ENCODE measurements at places on chromosomes 16 and 17. TPM values are rescaled to one million over a fixed set of nuclear protein-coding genes. Genes with fewer than 3 reads are reported as not detected.

Gene TPSG1
- total RNA-seq: not detected

Gene KCTD19
- under 0.01 TPM for total RNA-seq

Gene MYCBPAP
- 2.3 TPM for total RNA-seq

Gene CRYM
- total RNA-seq: 0.26 TPM

Gene PIRT
- not detected for total RNA-seq

Gene STH
- total RNA-seq: not detected

Gene ZNF597
- 1.8 TPM for total RNA-seq

Gene MPRIP
- 104 TPM for total RNA-seq

Gene SCNN1B
- total RNA-seq: not detected

DNA sequence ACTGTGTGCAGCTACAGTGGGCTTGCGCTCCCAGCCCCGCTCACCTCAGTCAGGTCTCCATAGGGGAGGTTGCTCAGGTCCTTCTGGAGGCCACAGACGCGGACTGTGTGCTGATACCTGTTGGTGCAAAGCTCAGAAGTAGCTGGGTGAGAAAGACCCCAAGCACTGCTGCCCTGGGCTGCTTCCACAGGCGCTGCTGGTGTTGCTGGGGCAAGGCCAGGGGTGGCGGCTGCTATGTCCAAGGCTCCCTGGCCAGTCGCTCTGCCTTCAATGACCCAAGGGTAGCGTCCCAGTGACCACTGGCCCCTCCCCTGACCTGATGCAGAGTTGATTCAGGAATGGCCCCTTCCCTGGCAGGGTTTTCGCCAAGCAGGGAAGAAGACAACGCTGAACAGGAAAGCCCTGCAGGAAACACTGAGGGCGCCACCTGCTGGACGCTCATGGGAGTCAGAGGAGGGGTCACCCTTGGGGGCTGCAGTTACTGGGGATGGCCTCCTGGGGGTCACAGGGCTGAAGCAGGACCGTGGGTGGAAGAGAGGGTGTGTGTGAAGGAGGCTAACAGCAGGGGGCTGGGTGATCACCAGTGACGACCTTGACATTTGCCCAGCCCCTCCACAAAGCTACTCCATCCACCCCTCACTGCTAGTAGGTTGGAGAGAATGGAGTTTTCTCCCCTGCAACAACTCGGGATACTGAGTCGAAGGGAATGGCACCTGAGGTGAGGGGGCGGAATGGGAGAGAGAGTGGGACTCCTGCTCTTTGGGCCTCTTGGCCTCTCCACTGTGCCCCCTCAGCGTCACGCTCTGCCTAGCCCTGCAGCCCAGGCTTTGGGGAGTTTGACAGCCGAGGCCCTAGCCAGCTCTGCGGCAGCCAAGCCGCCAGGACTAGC lies 38.3 kb downstream of the ABCC12 start:
- no peaks in the 10 kb centered on the region for H3K27me3 ChIP-seq
- no peak for DNase-seq
- H3K27ac ChIP-seq: no peak overlapping the region
- peaks cover under 1% of the 10 kb centered on the region for H3K4me1 ChIP-seq
- H3K4me3 ChIP-seq: no peak overlapping the region

DNA sequence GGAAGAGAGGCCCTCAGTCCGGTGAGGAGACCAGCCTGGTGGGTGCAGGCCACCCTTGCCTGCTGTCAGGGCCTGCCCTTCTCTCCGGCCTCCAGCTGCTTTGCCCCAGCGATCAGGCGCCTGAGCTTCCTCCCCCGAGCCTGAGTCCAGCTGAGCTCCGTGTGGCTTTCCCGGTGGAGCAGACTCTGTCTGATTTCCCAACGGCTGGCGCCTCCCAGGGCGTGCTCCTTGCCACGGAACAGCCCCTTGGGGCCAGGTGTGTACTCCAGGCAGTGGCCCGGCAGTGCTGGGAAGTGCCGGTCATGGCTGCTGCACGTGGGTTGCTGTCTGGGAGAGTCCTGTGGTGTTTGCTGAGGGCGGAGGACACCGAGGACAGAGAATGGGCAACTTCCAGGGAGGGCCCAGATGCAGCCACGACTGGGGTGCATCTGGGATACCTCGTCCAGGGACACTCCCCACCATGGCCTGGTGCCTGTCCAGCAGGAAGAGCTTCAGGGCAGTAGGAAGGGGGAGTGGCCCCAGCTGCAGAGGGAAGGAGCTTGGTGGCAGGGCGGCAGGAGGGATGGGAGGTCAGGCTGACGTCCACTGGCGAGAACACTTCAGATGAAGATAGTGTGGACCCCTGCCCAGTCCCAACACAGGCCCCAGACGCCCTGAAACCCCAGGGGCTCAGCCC lies 22.5 kb downstream of the METRNL start:
- no peaks in the 10 kb centered on the region for H3K27me3 ChIP-seq
- H3K27ac ChIP-seq: no peak overlapping the region
- H3K36me3 ChIP-seq: no peaks in the 10 kb centered on the region
- H3K4me3 ChIP-seq: no peak overlapping the region

DNA sequence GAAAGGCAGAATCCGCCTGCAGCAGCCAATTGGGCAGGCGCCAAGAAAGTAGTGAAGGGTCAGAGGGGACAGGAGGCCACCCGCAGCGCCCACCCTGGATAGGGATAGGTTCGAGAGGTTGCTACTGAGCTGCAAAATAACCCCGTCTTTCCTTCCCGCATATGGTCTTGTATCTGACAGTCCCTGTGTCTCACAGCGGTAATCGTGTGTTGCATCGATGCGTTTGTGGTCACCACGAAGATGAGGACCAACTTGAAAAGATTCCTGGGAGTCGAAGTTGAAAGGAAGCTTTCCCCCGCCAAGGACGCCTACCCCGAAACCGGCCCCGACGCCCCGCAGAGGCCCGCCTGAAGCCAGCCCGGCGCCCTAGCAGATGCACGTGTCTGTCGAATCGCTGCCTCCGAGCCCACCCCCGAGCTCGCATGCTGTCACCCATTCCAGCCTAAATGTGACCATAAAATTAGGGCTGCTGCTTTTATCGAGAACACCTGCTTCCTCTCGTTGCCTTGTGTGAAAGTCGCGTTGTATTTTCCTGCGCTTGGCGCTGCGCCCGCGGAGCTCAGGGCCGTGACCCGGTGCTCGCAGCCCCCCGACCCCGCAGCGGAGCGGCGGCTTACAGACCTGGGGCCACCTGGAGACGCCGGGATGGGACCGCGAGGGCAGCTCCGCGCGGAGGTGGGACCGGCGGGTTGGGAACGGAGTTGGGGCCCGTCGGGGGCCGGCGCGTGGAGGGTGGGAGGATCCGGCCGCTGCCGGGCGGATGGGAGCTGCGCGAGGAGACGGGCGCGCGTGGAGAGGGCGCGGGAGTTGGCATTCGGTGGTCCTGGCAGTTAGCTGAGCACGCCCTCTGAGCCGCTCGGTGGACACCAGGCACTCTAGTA lies at the start of gene CMTM2:
TSS of gene CMTM2 (plus strand) at position 813 of the 881 bp plus-strand sequence. CDS start 145 bp downstream, outside the sequence.
- no peaks in the 10 kb centered on the region for H3K36me3 ChIP-seq
- peak; percentile 18 for DNase-seq
- H3K27ac ChIP-seq: no peak within 1 kb of the TSS

- peak; percentile 34 for DNase-seq
- no peak overlapping the region for H3K27ac ChIP-seq
- H3K27me3 ChIP-seq: peaks cover 3% of the 10 kb centered on the region
- H3K4me1 ChIP-seq: peaks cover 6% of the 10 kb centered on the region
These were observed 25.4 kb downstream of the RTN4RL1 start for GRCh38 chr17:1999557-2000251.

GRCh38 chr17:1629504-1630310 lies 1.1 kb upstream of the SLC43A2 start:
- H3K4me3 ChIP-seq: peak overlapping the region; percentile 74
- no peak for DNase-seq
- H3K4me1 ChIP-seq: peaks cover 6% of the 10 kb centered on the region

- no peaks in the 10 kb centered on the region for H3K27me3 ChIP-seq
- H3K27ac ChIP-seq: no peak overlapping the region
- no peak overlapping the region for H3K4me3 ChIP-seq
- DNase-seq: no peak
- peaks cover 58% of the 10 kb centered on the region for H3K36me3 ChIP-seq
- H3K4me1 ChIP-seq: no peaks in the 10 kb centered on the region
These were observed 65.8 kb upstream of the ENDOV start for GRCh38 chr17:80349151-80349651.

DNA sequence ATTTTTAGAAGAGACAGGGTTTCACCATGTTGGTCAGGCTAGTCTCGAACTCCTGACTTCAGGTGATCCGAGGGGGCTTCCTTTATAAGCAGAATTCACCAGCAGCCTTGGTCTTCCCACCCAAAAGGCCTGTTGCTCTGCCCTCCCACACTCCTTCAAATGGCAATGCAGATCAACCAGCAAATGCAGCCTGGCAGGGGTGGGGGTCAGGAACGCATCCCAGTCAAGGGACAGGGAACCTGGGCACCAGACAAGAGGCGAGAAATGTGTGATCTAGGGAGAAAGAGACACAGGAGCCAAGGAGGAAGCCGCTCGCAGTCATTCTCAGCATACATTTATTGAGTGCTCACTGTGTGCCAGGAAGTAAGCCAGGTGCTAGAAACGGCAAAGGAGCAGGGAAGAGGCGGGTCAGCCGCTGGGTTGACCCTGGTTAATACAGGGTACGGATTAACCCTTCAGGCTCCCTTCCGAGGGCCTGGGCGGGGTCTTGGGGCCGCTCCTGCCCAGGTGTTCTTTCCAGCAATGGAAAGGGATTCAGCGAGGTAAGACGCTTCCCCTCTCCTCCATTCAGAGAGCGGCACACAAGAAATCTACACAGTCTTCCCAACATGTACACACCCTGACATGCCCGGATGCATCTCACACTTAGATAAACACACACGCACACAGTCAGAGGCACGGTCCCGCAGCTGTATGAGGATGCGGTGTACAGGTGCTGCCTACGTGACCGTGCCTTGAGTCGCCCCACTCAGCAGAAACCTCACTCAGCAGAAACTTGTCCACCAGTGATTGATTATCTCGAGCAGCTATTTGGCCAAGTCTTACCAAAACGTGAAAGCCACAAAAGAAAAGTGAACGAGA lies 6.6 kb upstream of the PITPNA start:
- H3K4me1 ChIP-seq: no peaks in the 10 kb centered on the region
- no peaks in the 10 kb centered on the region for H3K36me3 ChIP-seq
- H3K4me3 ChIP-seq: no peak overlapping the region

DNA sequence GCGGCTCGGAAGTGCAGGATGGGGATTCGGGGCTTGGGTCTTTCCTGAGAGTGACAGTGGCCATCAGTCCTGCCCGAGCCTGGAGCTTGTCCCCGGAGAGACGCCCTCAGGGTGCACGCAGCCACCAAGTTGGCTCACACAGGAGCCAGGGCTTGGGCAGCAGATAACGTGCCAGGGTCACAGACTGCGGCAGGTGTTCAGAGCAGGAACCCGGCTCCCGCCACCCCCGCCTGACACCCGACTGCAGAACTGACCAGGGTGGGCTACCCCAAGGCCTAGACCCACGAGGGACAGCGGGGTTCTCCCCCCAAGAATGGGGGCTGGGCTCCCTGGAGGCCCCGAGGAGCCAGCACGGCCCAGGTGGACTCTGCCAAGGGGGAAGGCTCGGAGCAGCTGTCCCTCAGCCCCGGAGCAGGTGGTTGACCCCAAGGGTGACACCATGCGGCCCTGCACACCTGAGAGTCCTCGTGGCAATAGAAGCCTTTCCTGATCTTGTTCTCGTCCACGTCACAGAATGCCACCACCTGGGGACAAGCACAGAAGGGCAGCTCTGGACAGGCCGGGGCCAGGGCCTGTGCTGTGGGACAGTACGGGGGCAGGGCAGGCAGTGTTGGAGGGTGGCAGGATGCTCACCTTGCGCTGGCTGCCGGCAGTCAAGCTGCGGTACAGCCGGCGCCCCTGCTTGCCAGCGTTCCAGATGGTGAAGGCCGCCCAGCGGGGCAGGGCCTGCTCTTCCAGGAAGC lies 117.1 kb upstream of the ZNF750 start:
- no peaks in the 10 kb centered on the region for H3K36me3 ChIP-seq
- H3K4me3 ChIP-seq: no peak overlapping the region
- no peak overlapping the region for H3K27ac ChIP-seq
- no peaks in the 10 kb centered on the region for H3K27me3 ChIP-seq
- no peak for DNase-seq
- no peaks in the 10 kb centered on the region for H3K4me1 ChIP-seq

DNA sequence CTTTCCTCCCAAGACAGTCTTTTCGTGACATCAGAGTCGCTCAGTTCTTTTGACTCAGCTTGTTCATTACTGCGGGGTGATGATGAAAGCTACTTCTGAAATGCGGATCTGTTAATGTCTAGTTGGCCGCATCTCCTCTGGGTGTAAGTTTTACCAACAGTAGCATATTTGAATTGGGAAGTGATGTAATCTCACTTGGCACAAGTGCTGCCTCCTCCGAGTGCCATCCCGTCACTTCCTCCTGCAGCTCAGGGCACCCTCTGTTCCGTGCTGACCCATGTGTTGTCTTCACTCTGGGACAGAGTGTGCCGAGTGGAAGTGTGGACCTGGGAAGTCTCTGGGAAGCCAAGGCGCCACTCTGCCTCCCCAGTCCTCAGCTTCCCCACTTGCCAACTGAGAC lies 8.9 kb downstream of the ADAD2 start:
- no peak for DNase-seq
- no peaks in the 10 kb centered on the region for H3K4me1 ChIP-seq
- H3K27ac ChIP-seq: no peak overlapping the region
- no peaks in the 10 kb centered on the region for H3K36me3 ChIP-seq

- no peak overlapping the region for H3K27ac ChIP-seq
- no peak for DNase-seq
- H3K27me3 ChIP-seq: no peaks in the 10 kb centered on the region
- no peaks in the 10 kb centered on the region for H3K4me1 ChIP-seq
- H3K36me3 ChIP-seq: peaks cover 1% of the 10 kb centered on the region
These were observed 145.6 kb downstream of the FTO start for GRCh38 chr16:53849585-53849984.

- no peaks in the 10 kb centered on the region for H3K4me1 ChIP-seq
- H3K27me3 ChIP-seq: no peaks in the 10 kb centered on the region
- H3K36me3 ChIP-seq: no peaks in the 10 kb centered on the region
- no peak for DNase-seq
- H3K4me3 ChIP-seq: no peak overlapping the region
- no peak overlapping the region for H3K27ac ChIP-seq
These were observed 187.0 kb upstream of the RPL38 start for GRCh38 chr17:74016461-74016860.

DNA sequence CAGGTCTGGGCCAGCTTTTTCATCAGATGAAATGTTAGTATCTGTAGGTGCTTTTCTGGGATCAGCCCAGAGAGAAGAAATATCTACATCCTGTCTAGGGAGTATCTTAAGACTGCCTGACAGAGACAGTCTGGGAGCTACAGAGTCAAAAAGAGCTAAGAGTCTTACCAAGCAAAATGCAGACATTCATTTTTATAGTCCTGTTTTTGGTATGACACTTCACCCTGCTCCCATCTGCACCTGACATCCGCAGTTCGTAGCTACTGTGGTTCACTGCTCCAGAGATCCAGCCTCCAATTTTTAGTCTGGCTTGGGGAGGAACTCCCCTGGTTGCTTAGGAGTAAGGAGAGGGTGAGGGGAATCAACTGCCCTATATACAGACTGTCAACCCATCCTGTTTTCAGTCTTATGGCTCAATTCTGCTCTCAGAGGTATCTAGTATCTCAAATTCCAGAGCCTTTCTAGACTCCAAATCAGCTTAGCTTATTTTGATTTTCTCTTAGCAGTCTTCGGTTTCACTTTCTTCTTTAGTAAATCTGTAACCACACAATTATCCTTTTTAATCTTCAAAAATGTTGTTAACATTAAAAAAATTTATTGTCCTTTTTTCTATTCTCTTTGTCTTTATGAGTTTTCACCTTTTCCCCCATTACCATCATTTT lies 97.8 kb downstream of the TMEM100 start:
- DNase-seq: no peak
- H3K27me3 ChIP-seq: no peaks in the 10 kb centered on the region
- H3K36me3 ChIP-seq: no peaks in the 10 kb centered on the region
- no peak overlapping the region for H3K4me3 ChIP-seq
- no peaks in the 10 kb centered on the region for H3K4me1 ChIP-seq
- H3K27ac ChIP-seq: no peak overlapping the region
